ENCODE measurements at places on chromosomes 4 and X. TPM values are rescaled to one million over a fixed set of nuclear protein-coding genes. Genes with fewer than 3 reads are reported as not detected.
A peak's percentile ranks its signal among the peaks of the same experiment; 100 is the strongest.

Gene MRFAP1L1
- 82.8 TPM for total RNA-seq

DNA sequence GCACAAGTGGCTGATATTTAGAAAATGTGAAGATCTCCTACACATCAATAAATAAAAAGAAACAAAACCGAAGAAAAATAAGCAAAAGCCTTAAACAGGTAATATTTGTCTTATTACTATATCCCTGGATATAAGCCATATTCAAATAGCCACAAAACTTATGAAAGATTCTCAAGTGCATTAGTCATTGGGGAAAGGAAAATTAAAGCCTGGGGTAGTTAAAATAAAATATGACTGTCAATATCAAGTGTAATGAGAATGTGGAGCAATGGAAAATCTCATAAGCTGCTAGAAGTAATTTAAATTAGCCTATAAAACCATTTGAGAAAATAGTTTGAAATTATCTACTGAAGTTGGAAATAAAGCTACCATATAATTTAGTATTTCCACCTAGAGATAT lies 399.9 kb downstream of the GASK1B start:
- DNase-seq: no peak

GRCh38 chrX:128699716-128700285 lies 647.6 kb upstream of the ACTRT1 start:
- DNase-seq: no peak

GRCh38 chrX:154541896-154542722 lies 4.5 kb downstream of the G6PD start:
- peak; percentile 88 for DNase-seq

DNA sequence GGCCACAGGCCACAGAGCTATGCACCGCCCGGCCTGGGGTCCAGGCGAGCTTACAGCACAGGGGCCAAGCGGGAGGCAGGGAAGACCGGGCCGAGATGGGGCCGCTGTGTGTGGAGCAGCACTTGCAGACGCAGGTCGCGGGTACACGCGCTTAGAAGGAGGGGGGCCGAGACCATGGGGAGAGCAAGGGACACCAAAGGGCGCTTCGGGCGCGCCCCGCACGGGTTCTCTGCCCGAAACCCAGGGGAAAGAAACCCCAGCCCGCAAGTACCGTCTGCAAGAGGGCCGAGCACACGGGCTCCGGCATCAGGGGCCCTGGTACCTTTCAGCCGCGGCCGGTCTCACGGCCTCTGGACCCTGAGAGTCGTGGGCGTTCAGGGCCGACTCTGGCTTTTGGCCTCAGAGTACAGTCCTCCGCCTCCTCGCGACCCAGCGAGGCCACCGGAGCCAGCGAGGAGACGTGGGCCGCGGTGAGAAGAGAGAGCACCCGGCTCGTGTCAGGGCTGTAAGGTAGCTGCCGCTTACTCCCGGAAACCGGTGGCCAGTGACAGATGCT lies 342 bp downstream of the EOLA2 start:
- DNase-seq: peak; percentile 71

DNA sequence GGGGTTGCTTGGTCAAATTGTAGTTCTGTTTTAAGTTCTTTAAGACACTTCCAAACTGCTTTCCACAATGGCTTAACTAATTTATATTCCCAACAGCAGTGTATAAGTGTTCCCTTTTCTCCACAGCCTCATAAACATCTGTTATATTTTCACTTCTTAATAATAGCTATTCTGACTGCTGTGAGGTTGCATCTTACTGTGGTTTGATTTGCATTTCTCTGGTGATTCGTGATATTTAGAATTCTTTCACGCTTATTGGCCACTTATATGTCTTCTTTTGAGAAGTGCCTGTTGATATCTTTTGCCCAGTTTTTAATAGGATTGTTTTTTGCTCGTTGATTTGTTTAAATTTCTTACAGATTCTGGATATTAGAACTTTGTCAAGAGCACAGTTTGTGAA lies 278.6 kb upstream of the ITM2A start:
- no peak for DNase-seq

DNA sequence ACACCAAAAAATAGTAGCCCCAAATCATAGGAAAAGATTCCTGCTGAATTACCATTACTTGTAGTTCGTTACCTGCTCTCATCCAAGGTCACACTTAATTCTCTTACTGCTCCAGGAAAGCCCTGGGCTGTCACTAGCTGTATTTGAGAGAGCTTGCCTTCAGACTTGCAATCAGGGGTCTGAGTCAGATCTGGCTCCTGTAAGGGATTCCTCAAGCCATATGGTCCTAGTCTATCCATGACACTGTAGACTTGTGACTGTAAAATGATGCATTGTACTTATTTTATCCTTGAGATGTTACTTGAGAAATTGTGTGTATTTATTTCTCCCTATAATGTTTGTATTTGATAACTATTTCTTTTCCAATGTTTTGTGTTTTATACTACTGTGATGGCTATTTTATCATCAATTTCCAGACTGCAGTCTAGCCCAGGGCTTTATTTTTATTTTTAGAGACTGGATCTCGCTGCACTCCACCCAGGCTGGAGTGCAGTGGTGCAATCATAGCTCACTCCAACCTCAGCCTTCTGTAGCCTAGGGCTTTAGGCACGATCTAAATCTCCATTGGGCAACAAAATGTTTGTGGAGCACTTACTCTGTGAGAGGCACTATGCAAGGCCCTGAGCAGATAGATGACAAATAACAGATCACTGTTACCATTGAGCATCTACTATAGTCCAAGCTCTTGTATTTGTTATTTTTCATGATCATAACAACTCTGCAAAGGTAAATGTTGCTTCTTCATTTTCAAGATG lies 24.2 kb downstream of the ERVMER34-1 start:
- no peak for DNase-seq

GRCh38 chr4:81679315-81679714 lies 207.6 kb upstream of the RASGEF1B start:
- no peak for DNase-seq

DNA sequence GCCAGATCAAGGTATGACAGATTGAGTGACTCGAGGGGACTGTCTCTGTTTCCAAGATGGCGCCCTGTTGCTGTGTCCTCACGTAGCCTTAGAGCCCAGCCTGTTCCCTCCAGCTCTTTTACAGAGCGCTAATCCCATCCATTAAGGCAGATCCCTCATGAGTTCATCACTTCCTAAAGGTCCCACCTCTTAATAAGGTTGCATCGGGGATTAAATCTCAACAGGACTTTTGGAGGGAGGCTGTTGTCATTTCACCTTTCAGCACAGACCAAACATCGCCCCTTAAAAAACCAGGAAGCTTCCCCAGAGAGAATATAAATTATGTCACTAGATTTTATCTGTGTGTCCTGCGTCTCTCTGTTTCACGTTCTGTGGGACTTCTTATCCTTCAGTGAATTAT lies 32.6 kb upstream of the DHRSX start:
- no peak for DNase-seq

- DNase-seq: peak; percentile 81
Observed at GRCh38 chrX:40651620-40652223, 4.4 kb upstream of the CXorf38 start.

GRCh38 chrX:41452565-41453356 lies 5.6 kb downstream of the NYX start:
- DNase-seq: no peak

- no peak for DNase-seq
Observed at GRCh38 chr4:48315728-48316630, 25.4 kb upstream of the SLAIN2 start.
